ENCODE measurements at places on chromosomes 6 and 20.

DNA sequence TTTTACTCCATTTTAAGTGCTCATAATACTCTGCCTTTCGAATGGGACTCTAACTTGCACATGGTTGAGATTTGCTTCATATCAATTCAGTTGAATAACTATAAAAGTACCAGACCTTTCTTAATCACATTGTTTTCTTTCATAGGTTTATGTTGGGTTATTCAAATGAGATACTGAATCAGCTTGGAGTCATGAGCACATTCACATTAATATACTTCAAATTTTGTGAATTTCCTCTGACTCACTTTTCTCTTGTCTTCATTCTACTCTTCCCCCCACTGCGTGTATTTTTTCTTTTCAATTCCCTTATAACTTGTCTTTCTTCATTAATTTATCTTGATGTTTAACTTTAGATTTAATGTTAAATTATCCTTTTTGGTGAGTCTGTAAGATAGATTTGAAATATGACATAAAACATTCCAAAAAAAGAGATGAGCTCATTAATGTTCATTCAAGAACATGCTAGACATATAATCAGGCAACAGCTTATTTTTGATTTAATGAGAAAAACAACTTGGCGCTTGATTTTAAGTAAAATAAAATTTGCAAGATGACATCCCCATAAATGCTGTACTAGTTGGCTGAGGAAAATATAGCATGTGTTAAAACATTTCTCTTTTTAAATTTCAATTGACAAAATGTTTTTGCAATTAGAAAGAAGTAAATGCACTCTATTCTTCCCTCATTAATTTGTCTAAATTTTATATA, 736.0 kb downstream of the CD109 start:
- no peak for DNase-seq

DNA sequence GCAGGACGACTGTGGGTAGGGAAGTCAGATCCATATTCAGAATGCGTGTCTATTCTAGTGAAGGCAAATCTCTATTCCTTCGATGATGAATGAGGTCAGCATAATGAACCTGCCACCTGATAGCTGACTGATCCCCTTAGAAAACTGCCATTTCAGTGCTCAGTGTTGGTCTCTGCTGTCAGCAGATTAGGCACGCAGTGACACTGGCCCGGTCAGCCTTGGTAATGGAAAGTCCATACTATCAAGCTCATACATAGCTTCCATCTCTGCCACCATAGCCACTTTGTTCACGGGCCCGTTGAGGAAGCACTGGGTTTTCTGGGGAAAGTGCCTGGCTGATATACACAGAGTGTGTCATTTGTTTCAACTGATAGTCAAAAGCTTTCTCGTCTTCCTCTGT, 54.0 kb downstream of the C6orf52 start:
- no peak for DNase-seq

GRCh38 chr6:20877008-20877937, 343.0 kb downstream of the CDKAL1 start:
- no peak for DNase-seq

GRCh38 chr20:61964675-61965605, 100.7 kb downstream of the TAF4 start:
- no peak for DNase-seq

- no peak for DNase-seq
These were observed 76.7 kb downstream of the PREX1 start for GRCh38 chr20:48750941-48751635.

DNA sequence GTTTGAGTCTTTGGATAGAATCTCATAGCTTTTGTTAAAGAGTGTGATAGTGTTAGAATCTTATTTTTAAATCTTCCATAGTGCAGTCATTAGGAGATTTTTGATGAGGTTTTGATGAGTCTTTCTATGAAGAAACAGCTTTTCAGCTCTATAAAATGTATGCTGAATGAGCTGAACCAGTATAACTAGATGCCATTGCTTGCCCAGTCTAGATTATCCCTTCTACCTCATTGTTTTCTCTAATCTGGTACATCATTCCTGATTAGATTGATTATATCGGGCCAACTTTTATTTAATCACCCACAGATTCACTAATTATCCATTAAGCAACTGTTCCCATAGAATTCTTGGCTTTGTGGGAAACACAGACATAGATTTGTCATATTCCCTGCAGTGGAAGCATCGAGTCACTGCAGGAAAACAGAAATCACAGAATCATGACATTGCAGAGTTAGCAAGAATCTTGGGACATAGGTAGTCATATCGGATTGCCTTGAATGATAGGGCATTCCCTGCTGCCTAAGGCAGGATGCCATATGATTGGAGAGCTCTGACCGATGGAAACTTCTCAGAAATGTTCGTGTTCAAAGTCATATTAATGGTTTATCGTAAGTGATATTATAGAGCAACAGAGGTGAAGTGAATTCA, 882.7 kb upstream of the FLRT3 start:
- DNase-seq, result no peak

GRCh38 chr6:69813508-69813907, 16.7 kb upstream of the LMBRD1 start:
- no peak for DNase-seq

- no peak for DNase-seq
These were observed 75.4 kb upstream of the PTPN1 start for GRCh38 chr20:50434653-50435396.

DNA sequence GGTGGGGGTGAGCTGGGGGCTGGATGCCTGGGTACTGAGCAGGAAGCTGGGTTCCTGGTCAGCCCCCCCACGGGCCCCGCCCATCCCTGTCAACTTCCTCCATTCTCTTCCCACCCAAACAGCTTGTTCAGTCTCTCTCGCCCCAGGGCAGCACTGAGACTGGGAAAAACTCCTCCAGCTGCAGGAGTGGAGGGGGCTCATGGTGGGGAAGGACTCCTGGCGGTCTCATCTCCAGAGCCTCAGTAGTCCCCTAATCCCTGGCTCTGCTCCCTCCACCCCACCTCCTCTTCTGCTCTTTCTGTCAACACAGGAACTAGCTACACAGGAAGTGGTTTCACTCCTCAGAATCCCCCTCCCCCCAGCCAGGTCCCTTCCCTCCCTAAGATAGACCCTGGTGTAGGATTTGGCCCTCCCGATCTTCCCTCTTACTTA, at the start of gene GPSM3:
Gene GPSM3, minus strand, starts transcription at position 36 of the 432 bp plus-strand sequence. CDS start 130 bp downstream, outside the sequence.
- DNase-seq, result peak; percentile 21

DNA sequence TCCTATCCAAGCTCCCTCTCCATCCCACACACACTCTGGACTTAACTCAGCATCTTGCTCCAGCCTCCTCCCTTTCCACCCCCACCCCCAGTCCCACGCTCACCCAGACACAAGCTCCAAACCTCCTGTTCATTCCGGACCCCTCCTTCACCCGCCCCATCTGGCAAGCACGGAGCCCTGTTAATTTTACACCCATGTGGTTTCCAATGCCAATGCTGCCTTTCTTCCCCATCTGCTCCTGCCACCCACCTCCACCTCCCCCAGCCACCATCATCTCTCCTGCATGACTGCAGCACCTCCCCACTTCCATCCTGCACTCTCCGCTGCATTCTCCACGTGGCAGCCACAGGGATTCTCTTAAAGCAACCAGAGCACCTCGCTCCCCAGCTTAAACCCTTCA, 9.9 kb upstream of the CDK5RAP1 start:
- DNase-seq, result no peak

GRCh38 chr6:154593122-154593521, 82.6 kb upstream of the CNKSR3 start:
- no peak for DNase-seq

- DNase-seq, result no peak
These were observed 160.3 kb upstream of the CDYL start for GRCh38 chr6:4615891-4616290.

DNA sequence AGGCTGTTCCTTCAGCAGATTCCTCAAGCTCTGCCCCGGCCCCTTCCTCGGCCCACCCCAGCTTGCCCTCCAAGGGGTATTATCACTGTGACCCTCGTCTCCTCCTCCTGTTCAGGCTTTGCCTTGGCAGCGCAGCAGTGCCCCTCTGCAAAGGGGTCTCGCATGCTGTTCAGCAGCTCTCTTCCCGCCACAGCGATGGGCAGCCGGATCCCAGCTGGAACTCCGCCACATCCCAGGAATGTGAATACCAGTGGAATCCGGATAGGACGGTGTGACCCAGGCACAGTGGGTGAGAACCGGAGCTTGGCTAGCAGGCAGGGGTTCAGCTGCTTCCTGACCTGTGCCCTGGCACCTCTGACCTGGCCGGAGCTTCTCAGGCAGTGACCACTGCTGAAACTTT, 52.9 kb downstream of the RNASET2 start:
- DNase-seq, result no peak

DNA sequence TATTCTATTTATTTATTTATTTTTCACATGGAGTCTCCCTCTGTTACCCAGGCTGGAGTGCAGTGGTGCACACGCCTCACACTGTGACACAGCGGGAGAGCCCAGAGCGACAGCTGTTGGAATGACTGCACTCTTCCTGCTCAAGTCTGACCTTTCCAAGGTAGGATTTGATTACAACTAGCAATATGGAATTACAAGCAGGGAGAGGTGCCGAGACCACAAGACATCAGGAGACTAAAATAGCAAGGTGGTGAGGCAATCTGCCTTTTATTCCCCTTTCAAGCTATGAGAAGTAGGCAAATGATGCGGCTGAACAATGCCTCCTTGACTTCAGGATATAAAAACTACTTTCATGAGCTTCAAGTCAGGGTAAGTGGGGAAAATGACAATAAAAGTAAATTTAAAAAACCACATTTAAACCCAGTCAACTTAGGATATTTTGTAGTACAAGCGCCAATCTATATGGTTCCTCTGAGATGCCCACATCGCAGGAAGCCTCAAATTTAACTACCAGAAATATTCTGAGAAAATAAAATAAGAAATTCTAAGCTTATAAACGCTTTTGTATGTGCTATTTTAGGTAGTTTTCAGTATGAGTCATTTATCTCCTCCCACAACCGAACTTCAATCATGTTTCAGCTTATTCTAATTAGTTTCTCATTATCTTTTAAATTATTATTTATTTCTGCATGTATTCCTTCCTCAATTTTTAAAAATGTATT, 146.9 kb upstream of the SGK1 start:
- no peak for DNase-seq
